Mucosa of descending colon (tissue), 3 donors: ENCODE measurements at places on chromosomes 7 and 10. TPM values are rescaled to one million over a fixed set of nuclear protein-coding genes. Genes with fewer than 3 reads are reported as not detected.
A peak's percentile ranks its signal among the peaks of the same experiment; 100 is the strongest.

DNA sequence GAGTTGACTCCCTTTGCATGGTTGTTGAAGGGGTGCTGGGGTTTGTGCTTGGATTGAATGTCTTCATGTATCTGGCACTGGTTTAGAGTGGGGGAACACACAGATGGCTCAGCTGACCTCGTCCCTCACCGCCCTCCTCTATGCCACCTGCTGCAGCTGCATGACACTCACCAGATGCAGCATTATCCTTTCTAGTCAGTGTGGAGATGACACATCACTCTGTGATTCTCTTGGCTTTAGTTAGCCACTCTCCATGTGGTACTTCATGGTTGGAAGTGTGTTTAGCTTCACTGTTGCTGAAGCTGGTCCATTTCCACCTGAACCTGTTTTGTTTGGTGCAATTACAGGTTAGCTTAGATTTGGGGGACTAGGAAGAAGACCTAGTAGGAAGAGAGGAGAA is 56.3 kb upstream of the BMPER start:
- DNase-seq, result no peak

DNA sequence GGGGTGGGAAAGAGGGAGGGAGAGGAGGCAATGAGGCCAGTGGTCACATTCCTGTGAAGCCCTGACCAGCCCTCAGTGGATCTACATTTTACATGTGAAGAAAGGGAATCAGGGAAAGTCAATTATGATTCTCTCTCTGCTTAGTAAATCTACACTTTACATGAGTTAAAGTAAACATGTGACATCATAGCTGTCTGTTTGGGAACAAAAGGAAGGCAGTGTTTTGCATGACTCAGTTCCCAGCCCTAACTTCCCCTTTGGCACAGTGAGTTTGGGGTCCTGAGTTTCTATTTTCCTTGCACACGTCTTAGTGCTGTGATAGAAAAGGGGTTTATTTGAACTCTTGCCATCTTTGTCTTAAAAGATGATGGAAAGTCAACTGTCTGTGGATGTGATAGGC is 615.1 kb downstream of the SDK1 start:
- DNase-seq, result no peak

GRCh38 chr7:42344198-42344755 is 107.3 kb upstream of the GLI3 start:
- no peak for DNase-seq

DNA sequence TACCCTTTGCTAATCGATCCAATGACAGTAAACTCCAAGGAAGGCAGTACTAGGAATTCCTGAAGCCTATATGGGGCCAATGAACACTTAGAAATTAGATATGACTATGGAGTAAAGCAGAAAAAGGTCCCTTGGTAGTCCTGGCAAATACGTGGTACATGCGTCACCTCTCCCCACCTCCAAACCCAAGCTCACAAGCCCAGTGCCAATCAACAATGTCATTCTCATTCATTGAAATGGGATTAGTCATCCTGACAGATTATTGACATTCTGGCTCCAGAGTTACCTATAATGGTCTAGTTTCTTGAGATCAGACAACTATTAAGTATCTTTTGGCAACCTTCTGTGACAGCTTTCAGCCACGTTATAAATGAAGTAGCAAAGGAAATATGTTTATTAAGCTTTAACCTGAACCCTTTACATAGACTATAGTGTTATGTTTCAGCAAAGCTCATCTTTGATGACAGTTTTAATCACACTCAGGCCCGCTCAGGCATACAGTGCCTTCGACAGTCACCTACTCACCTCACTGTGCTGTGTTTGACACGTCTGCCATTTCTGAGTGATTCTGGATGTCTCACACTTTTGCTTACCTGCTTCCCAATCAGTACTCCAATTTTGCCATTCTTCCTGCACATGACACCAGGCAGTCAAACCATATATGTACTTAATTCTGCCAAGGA is 69.6 kb upstream of the ADO start:
- DNase-seq, result no peak

- no peak for DNase-seq
Measured at GRCh38 chr7:41103331-41103730, 599.6 kb downstream of the INHBA start.

GRCh38 chr10:59245686-59246085 is 69.2 kb downstream of the PHYHIPL start:
- no peak for DNase-seq

- no peak for DNase-seq
Measured at GRCh38 chr10:113890769-113891168, 36.3 kb downstream of the NHLRC2 start.

GRCh38 chr10:21515361-21516241 is 9.9 kb downstream of the SKIDA1 start:
- no peak for DNase-seq

- DNase-seq, result no peak
Measured at GRCh38 chr10:72355214-72355555, 466 bp upstream of the DNAJB12 start.

GRCh38 chr7:128247640-128248194 is 6.6 kb downstream of the LEP start:
- DNase-seq, result no peak

- DNase-seq, result no peak
Measured at GRCh38 chr10:68792115-68792514, 35.2 kb upstream of the STOX1 start.

- peak; percentile 11 for DNase-seq
Measured at GRCh38 chr10:124559372-124560132, 97.9 kb downstream of the LHPP start.

The RNF32 gene
- total RNA-seq, result 2.0 TPM

The ABCA13 gene
- 0.43 TPM for total RNA-seq

The BICC1 gene
- total RNA-seq, result 5.9 TPM
